ENCODE measurements at places on chromosomes 2 and 18.

GRCh38 chr2:44348400-44348799 lies 12.9 kb downstream of the PREPL start:
- DNase-seq: no peak

- peak; percentile 83 for DNase-seq
Measured at GRCh38 chr2:9473985-9474360, 378 bp upstream of the IAH1 start.

DNA sequence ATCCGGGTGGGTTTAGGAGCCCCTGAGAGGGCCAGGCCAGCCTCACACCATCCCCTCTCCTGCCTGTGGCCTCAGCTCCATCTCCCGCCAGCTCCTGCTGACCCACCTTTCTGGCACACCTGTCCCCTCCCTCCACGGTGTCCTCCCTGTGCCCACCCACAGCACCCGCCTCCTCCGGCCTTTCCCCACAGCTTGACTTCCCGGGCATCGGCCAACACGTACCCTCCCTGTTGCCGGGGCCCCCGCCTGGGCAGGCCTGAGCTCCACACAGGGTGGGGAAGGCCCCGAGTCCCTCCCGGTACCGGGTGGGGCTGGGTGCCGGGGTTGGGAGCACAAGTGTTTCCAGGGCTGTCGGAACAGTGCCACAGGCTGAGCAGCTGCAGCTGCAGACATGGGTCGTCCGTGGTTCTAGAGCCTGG lies 6.5 kb downstream of the GPC1 start:
- DNase-seq: no peak

DNA sequence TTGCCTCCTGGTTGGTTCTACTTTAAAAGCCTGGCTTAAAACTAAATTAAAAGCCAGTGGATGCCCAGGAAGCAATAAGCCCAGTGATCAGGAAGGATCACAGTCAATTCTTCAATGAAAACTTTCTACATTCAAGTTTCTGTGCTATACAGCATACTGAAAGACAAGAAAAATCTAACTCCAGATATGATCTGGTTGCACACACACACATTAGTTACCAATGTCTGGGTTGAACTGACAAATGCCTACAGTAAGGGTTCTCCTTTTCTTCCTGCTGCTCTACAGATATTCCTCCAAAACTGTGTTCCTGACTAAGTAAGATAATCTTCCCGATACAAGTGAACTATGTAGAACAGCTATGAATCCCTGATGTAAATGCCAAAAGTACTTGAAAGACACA lies 81.3 kb downstream of the ROCK2 start:
- no peak for DNase-seq

DNA sequence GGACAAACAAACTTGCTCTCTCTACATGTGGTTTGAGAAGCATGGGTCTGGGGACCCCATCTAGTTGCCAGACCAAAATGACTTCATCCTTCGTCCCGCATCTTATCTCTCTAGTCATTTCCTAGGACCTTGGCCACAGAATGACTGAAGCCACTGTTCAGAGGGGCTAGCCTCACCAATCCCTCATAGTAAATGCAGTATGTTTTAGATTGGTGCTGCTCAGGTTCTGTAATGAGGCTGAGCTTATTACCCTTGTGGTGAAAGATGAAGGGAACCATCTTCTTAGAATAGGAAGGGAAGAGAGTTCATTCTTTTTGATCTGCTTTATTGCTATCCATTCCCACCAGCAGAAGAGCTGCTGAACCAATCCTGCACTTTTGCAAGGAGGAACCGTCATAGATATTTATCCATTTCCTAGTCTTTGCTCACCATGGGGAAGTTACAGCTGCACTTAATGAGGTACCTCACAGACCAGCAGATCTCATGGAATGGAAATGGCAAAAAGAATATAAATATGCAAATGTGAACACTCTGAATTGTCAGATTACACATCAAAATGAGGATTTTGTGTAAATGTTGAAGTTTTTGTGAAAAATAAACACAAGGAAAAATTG lies 436.7 kb downstream of the LPIN1 start:
- no peak for DNase-seq

GRCh38 chr2:180991820-180992219 lies 11.4 kb downstream of the UBE2E3 start:
- DNase-seq: no peak

DNA sequence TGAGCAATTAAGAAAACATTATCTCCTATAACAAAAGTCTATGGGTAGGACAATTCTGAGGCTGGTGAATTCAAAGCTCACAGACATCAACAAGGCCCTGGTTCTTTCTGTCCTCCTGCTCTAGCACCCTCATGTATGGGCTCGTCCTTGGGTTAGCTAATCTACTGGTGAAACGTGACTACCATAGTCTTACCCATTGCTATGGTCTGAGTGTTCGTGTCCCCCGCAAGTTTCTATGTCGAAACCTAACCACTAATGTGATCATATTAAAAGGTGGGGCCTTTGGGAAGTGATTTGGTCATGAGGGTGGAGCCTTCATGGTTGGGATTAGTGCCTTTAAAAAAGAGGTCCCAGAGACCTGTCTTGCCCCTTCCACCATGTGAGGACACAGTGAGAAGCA lies 564.7 kb downstream of the TNS1 start:
- no peak for DNase-seq

DNA sequence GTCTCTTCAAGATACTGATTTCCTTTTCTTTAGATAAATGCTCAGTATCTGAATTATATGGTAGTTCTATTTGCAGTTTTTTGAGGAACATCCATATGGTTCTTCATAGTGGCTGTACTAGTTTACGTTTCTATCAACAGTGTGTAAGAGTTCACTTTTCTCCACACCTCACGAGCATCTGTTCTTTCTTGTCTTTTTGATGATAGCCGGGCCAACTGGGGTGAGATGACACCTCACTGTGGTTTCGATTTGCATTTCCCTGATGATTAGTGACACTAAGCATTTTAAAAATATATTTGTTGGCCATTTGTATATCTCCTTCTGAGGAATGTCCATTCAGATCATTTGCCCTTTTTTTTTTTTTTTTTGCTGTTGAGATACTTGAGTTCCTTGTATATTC lies 458.8 kb downstream of the SETBP1 start:
- DNase-seq: no peak

- DNase-seq: no peak
Measured at GRCh38 chr18:34697233-34697632, 12.9 kb upstream of the DTNA start.

DNA sequence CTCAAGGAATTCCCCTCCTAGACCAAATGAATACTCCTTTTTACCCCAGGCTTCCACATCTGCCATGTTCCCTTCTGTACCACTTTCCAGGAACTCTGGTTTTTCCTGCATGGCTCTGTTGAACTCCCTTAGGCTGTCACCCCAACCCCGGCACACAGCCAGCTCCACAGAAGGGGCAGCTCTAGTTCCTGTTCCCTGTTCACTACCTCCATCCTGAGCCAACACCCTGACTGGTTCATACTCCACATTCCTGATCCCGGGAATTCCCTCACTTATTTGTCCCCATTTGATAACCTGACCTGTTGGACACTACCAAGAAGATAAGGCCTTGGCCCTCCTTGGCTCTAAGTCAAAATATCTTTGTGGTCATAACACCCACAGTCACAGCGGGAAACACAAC lies 280.9 kb upstream of the RAB6C start:
- no peak for DNase-seq

GRCh38 chr2:181178823-181179412 lies 198.5 kb downstream of the UBE2E3 start:
- DNase-seq: no peak

DNA sequence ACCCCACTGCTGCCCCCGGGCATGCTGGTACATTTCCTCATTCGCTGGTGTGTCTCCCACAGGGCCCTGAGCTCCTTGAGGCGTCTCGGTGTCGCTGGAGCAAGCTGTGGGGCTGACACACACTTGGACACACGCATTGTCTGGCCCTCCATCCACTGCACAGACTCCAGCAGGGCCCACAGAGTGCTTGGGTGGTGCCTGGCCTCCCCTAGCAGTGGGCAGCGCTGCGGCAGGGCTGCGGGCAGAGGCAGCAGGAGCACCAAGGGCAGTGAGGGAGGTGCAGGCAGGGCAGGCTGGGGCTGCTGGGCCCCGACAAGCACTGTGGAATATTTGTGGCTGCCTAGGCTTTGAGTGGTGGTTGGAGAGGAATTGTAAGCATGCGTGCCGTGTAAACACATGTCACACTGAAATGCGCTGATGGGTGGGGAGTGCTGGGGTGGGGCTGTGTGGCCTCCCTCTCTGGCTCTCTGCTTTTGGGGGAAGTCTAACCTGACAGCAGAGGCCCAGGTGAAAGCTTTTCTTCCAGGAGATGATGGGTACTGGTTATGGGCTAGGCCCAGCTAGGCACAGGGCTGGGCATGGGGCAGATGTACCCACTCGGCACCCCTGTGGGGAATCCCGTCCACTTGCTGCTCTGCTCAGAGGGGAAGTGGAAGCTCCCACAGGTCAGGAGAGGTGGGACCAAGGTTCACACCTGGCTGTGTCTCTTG lies 55.5 kb upstream of the HS6ST1 start:
- DNase-seq: peak; percentile 16

DNA sequence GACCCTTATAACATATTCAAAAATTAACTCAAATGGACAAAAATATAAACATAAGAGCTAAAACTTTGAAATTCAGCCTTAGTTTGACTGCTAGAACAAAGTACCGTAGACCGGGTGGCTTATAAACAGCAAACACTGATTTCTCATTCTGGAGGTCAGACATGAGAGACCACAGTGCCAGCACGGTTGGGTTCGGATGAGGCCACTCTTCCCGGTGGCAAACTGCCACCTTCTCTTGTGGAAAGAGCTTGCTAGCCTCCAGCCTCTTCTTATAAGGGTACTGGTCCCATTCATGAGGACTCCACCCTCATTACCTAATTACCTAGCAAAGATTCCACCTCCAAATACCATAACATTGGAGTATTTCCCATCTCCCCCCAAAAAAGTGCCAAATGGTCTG lies 91.3 kb downstream of the FAM210A start:
- no peak for DNase-seq

GRCh38 chr2:143675021-143675420 lies 545.8 kb downstream of the ARHGAP15 start:
- no peak for DNase-seq

GRCh38 chr18:42929857-42930256 lies 185.6 kb downstream of the RIT2 start:
- no peak for DNase-seq

DNA sequence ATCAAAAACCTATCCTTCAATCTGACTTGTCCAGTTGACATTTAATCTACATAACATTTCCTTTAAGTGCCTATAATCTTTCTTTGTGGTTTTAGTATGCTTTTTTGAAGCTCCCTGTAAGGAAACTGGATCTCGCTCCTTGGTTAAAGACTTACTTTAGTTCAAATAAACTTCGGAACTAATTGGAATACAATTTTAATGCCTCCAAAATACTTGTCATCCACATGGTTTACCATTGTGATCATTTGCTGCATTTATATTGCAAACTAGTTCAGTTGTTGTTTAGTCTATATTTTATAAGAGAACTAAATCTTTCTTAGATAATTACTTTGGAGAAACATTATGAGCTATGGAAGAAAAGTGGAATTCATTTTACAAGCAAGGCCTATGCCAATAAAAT lies 496.0 kb downstream of the ERBB4 start:
- DNase-seq: no peak

- DNase-seq: no peak
Measured at GRCh38 chr18:54250846-54251261, 18.5 kb upstream of the POLI start.

GRCh38 chr18:44541159-44541558 lies 139.5 kb upstream of the SETBP1 start:
- DNase-seq: peak; percentile 67

DNA sequence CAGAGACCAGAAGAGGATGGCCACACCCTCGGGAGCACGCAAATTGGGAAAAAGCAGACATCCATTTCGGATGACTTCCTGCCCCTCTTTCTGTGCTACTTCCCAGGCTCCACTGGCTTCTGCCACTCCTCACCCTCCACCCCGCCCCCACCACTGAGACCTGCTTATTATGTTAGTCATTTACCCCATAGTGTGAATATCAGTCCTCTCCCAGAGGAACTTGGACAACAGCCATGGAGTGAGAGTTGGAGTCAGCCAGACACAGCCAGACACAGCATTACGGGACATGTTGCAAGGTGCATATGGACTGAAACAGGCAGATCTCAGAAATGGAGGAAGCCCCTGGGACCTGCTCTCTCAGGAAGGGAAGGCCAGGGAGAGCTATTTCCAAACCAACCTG lies 51.8 kb downstream of the CTIF start:
- no peak for DNase-seq

DNA sequence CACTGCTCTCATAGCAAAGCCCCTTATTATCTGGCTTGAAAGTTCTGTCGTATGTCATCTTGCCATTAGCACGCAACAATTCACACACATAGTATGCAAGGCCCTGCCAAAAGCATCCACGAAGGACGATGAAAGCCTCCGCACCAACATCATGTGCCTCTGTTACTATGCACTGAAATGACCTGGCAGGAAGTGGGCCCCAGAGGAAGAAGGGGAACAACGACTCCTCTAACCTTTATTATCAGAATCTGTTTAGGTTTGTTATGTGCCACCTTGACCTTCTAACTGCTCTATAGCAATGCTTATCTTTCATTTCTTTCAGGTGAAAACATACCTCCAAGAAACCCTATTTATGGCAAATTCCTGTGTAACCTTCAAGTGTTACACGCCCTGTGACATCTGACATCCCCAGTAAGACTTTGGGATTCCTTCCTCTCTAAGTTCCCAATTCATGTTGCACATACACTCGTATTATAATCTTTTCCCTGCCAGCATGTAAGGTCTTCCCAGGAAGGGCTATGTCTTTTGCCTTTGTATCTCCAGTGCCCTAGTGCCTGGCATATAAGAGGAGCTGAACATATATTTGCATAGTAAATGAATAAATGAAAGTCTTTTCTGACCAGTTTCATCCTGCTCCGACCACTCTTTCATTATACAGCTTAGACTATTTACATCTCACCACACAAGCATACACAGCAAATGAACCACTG lies 7.0 kb upstream of the NDUFV2 start:
- DNase-seq: no peak

DNA sequence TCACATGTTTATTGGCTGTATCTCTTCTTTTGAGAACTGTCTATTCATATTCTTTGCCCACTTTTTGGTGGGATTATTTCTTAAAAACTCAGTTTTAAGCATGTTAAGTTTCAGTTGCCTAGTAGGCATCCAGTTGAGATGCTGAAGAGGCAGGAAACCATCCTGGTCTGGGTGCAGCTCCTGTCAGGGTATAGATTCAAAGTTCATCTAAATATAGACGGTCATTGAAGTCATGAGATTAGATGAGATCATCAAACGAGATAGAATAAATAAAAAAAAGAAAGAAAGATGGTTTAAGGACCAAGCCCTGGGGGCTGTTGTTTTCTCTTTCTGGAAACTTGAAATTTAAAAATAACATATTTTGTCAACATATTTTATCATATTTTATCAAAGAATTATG lies 9.2 kb upstream of the DNAH7 start:
- no peak for DNase-seq

- DNase-seq: no peak
Measured at GRCh38 chr2:4291430-4291829, 588.1 kb downstream of the DCDC2C start.

DNA sequence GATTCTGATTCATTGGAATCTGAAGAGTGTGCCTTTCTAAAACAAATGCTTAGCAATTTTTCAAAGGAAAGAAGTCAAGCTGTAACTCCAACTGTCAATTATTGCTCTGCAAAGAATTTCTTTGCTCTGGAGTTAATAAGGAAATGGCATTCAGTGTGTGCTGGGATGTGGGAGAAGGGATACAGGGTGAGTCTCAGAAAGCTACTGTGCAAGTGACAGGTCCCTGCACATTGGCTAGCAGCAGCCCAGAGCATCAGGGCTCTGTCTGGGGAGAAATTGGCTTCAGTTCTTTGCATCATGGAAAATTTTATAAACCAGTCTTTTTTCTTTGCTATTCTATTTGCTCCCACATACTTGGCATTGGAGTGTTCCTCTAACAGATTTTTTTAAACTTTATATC lies 1.1 kb upstream of the SYT4 start:
- no peak for DNase-seq

Data from tibial artery (tissue), 4 donors.